Tracheal epithelial cell (primary cell): ENCODE measurements at places on chromosomes 3 and 15. TPM values are rescaled to one million over a fixed set of nuclear protein-coding genes. Genes with fewer than 3 reads are reported as not detected.

The RHCG gene
- total RNA-seq = 196 and 310 TPM in 2 replicates

The DGKG gene
- total RNA-seq = 0.48 TPM in 1 of 2 replicates, not detected in the other

The SCN10A gene
- not detected in 2 replicates for total RNA-seq

The SLC22A14 gene
- total RNA-seq = under 0.01 TPM in 1 of 2 replicates, not detected in the other
